ENCODE measurements at places on chromosomes 12 and 14.

DNA sequence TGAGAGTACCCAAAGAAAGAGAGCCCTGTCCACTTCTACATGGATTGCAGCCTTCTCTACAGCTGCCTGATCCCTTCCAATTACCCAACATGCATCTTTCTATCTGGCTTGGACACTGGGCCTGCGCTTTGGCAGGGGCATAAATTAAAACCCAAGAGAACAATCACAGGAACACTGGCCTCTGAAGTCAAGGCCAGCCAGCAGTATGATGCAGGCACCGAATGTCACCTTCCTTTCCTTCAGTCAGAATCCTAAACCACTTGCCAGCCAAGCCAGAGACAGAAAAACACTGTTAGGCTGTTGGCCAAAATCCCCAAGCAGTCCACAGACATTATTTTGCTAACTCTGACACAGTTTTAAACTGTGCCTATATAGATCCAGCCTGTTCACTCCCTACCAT is 113.7 kb downstream of the DUSP6 start:
- DNase-seq, result no peak

DNA sequence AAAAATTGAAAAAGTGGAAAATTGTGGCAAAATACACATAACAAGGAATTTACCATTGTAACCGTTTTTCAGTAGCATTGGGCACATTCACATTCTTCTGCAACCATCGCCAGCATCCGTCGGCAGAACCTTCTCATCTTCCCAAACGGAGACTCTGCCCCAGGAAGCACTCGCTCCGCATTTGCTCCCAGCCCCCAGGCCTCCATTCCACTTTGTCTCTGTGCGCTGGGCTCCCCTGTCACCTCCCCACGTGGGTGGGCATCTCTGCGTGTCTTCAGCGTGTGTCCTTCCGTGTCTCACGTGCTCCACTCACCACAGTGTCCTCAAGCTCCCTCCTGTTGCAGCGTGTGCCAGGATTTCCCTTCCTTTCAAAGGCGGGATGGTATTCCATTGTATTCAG is 9.9 kb downstream of the GPR132 start:
- no peak for DNase-seq

DNA sequence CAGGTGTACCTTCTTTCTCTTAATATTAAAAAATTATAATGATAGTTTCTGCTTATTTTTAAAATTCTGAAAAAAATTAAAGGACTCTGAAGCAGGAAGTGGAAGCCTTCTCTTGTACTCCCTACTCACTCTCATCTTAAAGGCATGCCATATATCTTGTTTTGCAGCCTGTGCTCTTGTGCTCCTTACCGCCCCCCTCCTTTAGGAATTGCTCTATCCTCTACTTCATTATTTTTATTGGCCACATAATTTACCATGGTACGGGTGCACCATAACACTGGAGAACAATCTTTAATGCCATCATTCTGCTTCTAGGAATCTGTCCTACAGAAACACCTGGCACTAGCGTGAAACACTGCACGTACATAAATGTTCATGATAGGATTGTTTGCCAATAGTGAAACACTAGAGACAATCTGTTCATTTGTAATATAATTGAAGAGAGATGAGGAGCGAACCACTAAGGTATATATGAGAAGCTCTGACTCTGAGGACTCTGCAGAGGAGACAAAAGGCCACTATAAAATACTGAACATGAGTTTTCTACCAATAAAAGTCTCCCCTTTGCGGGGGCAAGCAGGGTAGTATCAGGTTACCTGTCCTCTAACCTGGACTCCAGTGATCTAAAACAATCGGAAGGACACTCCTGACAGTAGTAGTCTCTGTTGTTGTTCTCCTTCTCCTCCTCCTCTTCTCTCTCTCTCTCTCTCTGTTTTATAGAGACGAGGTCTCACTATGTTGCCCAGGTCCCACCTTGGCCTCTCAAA is 6.3 kb upstream of the NYNRIN start:
- no peak for DNase-seq

DNA sequence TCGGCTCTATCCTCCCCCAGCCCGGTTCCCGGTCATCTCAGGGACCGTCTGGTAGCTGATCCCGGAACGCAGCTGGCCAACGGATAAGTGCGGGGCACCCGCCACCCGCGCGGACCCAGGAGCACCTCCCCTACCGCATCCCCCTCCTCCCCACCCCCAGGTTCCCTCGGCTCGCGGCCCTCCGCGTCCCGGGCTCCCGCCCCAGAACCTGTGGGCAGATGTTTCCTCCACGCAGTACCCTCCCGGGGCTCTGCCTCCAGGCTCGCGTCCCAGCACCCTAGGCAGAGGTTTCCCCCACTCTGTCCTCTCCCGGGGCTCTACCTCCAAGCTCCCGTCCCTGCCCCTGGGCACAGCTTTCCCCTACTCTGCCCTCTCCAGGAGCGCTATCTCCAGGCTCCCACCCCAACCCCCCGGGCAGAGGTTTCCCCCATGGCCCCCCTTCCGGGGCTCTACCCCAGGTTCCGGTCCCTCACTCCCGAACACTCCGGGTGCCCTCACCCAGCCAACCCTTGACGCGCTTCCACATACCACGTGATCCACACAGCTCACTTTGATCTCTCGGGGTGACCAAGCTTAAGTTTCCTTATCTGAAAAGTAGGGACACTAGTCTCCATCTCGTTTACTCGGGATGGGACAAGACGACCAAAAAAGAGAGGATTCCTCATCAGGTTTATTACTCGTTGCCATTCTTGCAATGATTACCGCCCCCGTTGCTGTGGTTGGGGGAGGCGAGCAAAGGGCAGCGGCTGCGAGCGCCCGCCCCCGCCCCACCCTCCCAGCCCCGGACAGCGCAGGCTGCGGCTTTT is at the start of gene CCDC38:
TSS of gene CCDC38 (minus strand) at position 91 of the 806 bp plus-strand sequence. CDS start 6,105 bp downstream, outside the sequence.
- peak; percentile 89 for DNase-seq

DNA sequence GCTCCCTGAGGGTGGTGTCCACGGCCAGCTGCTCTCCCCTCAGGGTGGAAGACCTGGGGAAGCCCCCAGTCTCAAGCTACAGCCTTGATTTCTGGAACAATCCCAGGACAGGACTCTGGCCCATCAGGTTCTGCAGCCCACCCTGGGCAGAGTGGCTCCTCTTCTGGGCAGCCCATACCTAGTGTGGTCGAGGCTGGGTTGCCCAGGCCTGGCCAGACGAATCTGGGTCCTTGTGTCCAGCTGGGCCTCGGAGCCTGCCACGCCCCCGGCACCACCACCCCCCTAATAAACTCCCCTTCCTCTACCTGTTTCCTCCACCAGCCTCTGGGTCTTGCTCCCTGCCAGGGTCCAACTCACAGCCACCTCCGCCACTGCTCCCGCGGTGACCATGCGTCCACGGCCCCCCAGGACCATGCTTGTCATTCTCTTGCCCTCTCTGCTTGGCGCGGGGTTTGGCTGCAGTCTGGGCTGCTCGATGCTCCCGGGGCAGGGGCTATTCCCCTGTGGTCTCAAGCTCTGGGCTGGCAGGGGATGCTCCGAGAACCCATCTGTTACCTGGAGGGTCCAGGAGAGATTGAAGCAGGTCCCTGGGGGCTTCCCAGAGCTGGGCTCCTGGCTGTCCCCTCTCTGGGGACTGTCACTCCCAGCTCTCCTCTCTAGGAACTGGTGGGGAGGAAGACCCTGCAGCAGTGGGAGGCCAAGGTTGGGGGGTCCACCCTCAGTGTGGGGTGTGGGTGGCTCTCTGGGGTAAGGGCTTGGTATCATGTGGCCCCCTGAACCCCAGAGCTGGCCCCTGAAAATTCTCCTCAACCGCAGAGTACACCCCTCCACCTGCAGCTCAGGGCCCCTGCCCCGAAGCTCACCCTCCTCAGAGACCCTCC is 8.7 kb upstream of the GPR132 start:
- peak; percentile 76 for DNase-seq

DNA sequence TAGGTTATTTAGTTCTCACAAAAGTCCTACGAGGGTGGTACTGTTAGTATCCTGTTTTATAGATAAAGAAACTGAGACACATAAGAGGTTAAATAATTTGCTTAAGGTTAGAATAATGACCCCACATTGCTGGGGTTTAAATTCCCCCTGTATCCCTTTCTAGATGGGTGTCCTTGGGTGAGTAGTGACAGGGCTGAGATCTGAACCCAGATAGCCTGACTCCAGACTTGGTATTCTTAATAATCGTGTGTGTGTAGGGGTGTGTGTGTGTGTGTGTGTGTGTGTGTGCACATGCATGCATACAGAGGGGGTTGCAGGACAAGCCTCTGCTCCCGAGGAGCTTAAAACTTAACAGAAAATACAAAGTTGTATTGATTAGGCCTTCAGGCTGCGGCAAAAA is 96.7 kb upstream of the PSMC1 start:
- DNase-seq, result no peak

DNA sequence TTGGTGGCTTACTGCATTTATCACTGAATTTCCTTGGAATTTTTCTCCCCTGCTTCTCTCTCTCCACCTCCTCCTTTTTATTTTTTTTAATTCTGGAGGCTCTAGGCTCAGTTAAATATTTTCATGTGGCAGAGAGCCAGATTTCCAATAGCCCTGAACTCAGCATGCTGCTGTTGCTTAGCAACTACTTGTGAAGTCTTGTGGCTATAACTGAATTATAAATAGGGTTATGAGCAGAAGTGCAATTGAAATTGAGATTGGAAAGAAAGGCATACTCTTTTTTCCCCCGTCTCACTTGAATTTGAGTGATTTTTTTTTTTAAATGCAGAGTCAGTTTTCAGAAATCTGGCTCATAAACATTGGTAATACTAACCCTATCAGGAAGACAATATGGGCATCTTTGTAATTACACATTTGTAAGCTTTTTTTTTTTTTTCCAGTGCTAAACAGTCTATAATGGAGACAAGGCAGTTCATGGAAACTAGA is 38.3 kb downstream of the ATF7IP start:
- no peak for DNase-seq

DNA sequence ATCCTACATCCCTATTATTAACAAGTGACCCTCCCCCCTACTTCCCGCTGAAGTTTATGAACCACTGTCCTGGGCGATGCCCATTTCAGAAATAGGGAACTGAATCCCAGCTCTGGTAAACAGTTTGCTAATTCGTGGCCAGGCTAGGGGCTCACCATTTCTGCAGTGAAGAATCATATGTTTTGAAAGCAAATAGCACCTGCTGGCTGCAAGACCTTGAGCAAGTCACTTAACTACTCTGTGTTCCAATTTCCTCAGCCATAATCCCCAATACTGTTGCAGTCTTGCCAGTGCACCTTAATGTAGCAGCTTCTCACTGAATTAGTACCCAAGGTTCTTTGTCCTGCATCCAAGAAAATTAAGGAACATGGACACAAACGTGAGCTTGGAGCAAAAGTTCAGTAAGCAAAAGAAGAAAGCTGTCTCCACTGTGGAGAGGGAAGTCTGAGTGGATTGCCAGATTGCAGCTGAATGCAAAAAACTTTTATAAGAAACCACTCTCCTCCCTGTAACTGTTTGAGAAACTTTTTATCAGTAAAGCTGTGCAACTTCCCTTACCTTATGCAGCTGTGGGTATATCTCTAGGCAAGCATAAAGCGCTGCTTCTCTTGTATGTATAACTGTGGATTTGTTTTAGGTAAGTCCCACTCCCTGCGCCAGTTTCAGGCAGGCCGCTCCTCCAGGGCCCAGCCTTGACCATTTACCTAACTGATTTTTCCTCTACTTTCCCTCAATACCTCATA is 824 bp downstream of the OAS1 start:
- no peak for DNase-seq

- DNase-seq, result peak; percentile 96
These were observed 487 bp downstream of the TINF2 start for GRCh38 chr14:24241829-24242443.

DNA sequence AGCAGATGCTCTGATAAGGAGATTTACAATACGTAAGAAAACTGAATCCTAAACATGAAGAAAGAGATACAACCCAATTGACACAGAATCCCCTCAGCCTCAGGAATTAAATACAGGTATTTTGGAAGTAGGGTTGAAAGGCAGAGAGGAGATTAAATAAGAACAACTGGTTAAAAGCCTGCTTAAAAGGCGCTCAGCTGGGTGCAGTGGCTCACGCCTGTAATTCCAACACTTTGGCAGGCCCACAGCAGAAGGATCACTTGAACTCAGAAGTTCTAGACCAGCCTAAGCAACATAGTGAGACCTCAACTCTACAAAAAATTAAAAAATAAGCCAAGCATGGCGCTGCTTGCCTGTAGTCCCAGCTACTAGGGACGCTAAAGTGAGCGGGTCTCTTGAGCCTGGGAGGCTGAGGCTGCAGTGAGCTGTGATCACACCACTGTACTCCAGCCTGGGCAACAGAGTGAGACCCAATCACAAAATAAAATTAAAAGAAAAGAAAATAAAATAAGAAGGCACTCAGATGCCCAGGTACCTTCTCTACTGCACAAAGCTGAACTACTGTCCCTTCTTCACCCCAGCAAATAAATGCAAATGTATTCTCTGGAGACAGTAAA is 32.9 kb downstream of the MED13L start:
- DNase-seq, result no peak

DNA sequence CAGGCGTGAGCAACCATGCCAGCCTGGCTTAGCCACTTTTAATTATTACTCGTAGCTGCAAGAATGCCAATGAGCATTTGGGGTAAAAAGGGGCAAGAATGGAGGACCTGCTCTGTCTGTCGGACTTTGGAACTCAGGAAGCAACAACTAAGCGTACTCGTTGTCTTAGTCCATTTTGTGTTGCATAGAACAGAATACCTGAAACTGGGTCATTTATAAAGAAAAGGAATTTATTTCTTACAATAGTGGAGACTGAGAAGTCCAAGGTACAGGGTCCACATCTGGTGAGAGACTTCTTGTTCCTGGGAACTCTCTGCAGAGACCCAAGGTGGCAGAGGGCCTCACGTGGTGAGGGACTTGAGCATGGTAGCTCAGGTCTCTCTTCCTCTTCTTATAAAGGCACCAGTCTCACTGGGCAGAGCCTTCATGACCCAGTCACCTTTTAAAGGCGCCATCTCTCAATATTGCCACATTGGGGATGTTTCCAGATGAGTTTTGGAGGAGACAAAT is 29.2 kb downstream of the SLC35E3 start:
- no peak for DNase-seq

DNA sequence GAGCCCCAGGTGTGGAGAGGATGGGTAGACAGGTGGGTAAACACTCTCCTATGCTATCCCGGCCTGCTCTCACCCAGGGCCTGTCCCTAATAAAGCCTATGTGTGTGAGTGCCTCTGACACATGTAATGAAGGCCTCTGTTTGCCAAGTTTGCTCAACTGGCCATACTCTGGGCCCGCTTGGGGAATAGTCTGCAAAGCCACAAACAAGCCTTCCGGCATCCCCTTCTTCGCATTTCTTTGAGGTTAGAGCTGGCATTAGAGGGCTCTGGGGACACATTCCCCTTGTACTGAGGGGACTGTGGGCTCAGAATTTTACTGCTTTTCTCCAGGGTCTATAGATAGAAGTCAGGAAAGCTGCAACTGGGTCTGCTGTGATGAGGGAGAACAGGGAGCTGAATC is 240.5 kb downstream of the C12orf75 start:
- DNase-seq, result no peak

GRCh38 chr14:64060648-64061096 is 207.9 kb downstream of the SYNE2 start:
- DNase-seq, result no peak

GRCh38 chr12:22881878-22882385 is 257.0 kb downstream of the ETNK1 start:
- no peak for DNase-seq

DNA sequence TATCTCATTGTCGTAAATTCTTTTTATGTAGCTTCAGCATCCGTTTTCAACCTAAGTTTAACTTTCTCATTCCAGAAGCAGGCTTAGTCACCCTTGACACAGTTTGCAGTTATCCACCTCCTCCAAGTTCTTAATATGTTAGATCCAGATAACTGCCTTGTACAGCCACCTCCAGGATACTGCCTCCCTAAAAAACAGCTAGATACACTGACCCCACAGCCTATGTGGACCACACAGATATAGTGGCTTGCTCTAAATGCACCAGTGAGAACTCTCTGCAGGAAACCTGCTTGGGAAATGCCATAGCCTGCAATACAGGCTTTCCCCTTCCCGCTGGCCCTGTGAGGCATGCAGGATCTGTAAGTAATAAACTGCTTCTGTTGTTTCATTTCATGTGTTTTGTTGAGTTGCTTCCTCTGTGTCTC is 11.1 kb upstream of the RTL1 start:
- DNase-seq, result no peak
